Activated T-cell treated with anti-CD3 and anti-CD28 coated beads, Interleukin-2, amount 50 U/mL, for 72 hours (primary cell): ENCODE measurements at places on chromosomes 5 and 9. TPM values are rescaled to one million over a fixed set of nuclear protein-coding genes. Genes with fewer than 3 reads are reported as not detected.

DNA sequence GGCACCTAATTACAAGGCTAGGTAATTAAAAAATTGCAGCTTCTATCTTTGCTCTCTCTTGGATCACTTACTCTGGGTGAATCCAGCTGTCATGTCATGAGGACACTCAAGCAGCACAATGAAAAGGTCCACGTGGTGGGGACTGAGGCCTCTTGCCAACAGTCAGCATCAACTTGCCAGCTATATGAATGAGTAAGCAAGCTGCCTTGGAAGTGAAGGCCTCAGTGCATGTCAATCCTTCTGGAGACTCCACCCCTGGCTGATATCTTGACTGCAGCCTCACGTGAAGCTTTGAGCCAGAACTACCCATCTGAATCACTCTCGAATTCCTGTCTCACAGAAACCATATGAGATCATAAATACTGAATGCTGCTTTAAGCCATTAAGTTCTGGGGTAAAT lies 140.5 kb downstream of the SNX18 start:
- no peak overlapping the region for H3K4me3 ChIP-seq
- H3K27me3 ChIP-seq = no peaks in the 10 kb centered on the region
- no peak for DNase-seq
- peaks cover 11% of the 10 kb centered on the region for H3K4me1 ChIP-seq
- H3K27ac ChIP-seq = no peak overlapping the region

Gene LAMC3
- total RNA-seq = 0.74 TPM

Gene S1PR3
- total RNA-seq = 0.76 TPM

DNA sequence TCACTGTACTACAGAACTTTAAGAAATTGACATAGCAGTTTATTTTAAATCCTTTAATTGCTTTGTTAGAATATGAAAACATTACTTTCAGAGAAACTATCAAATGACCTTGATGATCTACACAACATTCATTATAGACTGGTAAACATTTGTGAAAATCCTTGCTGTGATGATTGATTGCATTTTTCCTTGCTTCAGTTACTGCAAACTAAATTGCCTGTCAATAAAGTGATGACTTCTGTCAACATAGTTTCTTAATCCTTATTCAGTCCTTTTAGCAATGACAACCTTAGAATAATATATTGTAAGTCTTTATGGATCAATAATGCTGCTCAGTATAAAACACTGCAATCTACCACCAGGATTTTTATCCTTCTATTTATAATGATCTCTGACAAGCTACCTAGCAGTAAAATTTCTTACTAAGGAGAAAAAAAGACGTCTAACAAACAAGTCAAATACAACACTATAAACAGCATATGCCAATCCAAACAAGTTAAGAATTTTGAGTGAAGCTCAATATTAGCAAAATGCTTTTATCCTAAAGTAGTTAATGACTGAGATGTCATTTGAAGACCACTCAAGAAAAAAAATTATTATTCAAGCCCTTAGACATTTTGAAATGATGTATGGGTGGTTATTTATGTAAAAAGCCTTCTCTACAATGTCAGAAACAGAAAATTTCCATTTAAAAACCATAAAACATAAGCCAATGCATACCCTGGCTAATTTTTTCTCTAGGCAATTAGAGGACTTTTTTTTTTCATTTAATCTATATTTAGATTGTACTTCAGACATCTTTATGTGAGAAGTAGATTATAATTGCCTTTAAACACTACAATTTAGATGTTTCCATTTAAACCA lies 105.5 kb downstream of the FBXL17 start:
- H3K36me3 ChIP-seq = peaks cover 3% of the 10 kb centered on the region
- DNase-seq = no peak
- H3K27ac ChIP-seq = no peak overlapping the region
- no peak overlapping the region for H3K4me3 ChIP-seq
- peaks cover 19% of the 10 kb centered on the region for H3K4me1 ChIP-seq
- no peaks in the 10 kb centered on the region for H3K27me3 ChIP-seq

Gene CDH9
- total RNA-seq = not detected

GRCh38 chr5:175032741-175033151 lies 308.4 kb downstream of the MSX2 start:
- H3K4me1 ChIP-seq = no peaks in the 10 kb centered on the region
- no peak overlapping the region for H3K4me3 ChIP-seq
- no peak for DNase-seq
- H3K36me3 ChIP-seq = no peaks in the 10 kb centered on the region
- no peak overlapping the region for H3K27ac ChIP-seq

- no peak overlapping the region for H3K4me3 ChIP-seq
- H3K27me3 ChIP-seq = no peaks in the 10 kb centered on the region
- H3K27ac ChIP-seq = no peak overlapping the region
- DNase-seq = no peak
These were observed 53.9 kb downstream of the FXN start for GRCh38 chr9:69089491-69089890.

DNA sequence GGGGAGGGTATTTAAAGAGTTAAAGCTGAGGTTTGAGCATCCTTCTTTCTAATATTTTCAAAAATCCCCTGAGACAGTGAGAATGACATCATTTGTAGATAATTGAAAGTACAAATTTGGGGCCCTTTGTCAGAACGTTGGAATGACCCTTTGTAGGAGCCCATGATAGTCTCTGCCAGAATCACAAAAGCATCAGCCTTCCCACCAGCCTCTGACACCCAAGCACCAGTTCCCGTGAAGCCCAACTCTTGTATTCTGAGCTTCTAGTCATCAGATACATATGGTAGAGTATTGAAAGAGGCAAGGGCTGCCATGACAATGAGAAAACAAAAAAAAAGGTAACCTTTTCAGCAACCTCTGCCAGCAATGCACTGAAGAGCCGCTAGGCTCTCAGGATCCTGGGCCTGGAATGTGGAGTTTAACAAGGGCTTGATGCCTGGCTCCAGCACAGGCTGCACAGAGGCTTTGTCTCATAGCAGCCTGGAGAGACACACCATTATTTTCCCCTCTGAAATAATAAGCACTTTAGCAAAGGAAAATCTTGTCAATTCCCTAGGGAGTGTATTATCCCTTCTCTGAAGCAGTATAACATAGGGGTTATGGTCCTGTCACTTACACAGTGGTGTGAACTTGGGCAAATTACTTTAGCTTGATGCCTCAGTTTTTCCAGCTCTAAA lies 114.4 kb downstream of the ZNF608 start:
- H3K27me3 ChIP-seq = peaks cover 33% of the 10 kb centered on the region
- DNase-seq = no peak
- H3K36me3 ChIP-seq = no peaks in the 10 kb centered on the region
- no peak overlapping the region for H3K27ac ChIP-seq
- no peaks in the 10 kb centered on the region for H3K4me1 ChIP-seq
- H3K4me3 ChIP-seq = no peak overlapping the region

Gene HBEGF
- 13.6 TPM for total RNA-seq

GRCh38 chr9:38256461-38256860 lies 136.0 kb upstream of the ALDH1B1 start:
- H3K27ac ChIP-seq = no peak overlapping the region
- no peak for DNase-seq
- H3K4me1 ChIP-seq = no peaks in the 10 kb centered on the region

DNA sequence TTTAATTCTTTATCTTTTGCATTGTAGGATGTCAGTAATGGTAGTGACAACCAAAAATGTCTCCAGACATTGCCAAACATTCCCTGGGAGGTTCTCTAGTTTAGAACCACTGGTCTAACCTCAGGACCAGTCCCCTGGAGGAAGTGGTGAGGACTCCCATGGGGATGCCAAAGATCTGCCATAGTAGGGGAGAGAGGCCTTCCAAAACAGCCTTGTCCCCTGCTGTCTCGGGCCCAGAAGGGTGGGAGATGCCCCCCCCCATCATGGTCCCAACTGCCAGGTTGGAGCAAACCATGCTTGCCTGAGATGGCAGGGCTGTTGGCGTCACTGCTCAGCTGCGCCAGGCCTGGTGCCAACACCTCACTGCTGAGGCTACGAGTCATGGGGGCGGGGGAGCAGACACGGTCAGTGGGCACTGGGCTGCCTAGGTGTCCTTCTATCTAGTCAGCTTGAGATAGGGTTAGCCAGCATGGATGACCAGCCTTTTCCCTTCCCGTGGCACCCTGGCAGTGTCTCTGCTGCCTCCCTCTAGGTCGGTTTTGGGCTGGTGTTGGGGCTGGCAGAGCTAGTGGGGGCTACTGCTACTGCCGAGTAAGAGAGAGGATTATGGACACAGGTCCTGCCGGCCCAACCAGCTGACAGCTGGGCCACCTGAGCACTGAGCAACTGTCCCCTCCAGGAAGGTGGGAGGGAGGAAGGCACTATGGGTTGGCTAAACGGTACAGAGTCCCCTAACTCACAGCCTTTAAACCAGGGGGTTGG lies 8.3 kb upstream of the CXXC5 start:
- no peak for DNase-seq
- H3K27ac ChIP-seq = no peak overlapping the region
- no peak overlapping the region for H3K4me3 ChIP-seq
- H3K36me3 ChIP-seq = peaks cover 2% of the 10 kb centered on the region
- H3K4me1 ChIP-seq = peaks cover 24% of the 10 kb centered on the region

DNA sequence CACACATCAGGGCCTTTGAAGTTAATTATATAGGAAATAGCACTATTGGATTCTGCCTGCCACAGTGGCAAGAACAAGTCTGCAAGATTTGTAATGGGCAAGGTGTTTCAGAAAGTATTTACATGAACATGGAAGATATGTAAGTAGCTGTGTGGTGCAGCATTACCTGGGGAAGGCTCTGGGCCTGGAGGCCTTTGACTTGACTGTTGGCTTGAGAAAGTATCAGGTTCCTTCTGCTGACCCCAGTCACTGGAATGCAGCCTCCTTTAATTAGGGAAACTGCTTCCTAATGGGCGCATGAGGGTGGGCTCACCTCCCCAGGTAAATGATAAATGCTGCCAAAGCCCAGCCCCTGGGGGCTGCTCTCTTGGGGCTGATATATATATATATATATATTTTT lies 102.7 kb downstream of the GALNT10 start:
- peaks cover 6% of the 10 kb centered on the region for H3K4me1 ChIP-seq
- H3K36me3 ChIP-seq = peaks cover 5% of the 10 kb centered on the region
- no peak overlapping the region for H3K27ac ChIP-seq
- no peak for DNase-seq

Gene TAF11L10
- not detected for total RNA-seq

DNA sequence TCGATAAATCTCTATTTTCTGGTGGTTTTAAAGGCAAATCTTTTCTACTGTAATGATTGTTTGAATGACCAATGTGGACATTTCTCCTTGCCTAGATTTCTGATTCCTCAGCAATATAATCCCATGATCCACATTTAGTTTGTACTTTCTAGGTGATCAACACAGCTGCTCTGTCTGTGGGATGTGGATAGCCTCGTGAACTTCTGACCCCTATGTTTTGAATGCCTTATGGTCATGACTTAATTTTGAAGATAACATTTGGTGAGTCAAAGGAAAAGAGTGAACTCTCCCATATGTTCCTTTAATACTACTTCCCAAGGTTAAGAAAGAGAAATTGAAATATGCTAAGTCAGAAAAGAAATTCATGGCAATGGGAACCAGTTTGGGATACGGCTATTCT lies 147.5 kb downstream of the CAVIN4 start:
- no peak for DNase-seq
- no peak overlapping the region for H3K4me3 ChIP-seq
- no peaks in the 10 kb centered on the region for H3K4me1 ChIP-seq
- no peaks in the 10 kb centered on the region for H3K27me3 ChIP-seq
- no peaks in the 10 kb centered on the region for H3K36me3 ChIP-seq

DNA sequence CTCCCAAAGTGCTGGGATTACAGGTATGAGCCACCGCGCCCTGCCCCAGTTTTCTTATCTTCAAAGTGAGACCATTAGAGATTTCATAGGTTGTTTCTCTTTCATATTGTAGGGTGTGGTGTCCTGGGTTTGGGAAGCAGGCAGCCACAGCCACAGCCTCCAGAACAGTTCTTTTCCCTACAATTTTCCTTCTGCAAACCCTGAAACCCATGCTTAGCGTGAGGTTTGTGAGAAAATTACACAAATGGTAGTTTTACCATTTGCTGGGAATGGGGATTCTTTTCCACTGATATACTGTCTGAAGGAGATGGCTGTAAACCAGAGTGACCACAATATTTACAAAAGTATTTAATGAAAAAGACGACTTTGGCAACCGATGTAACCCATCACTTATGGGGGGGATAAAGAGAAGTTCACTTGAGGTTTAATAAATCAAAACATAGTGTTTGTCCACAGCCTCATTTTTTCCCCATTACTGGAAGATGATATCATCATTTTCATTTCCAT lies 26.7 kb upstream of the ECM2 start:
- peaks cover 6% of the 10 kb centered on the region for H3K36me3 ChIP-seq
- H3K27ac ChIP-seq = no peak overlapping the region

- H3K4me3 ChIP-seq = peak overlapping the region; percentile 92
- DNase-seq = no peak
- H3K36me3 ChIP-seq = peaks cover 15% of the 10 kb centered on the region
These were observed 1.4 kb downstream of the MXD3 start for GRCh38 chr5:177310332-177310731.

Gene IL13
- total RNA-seq = 16.3 TPM

Gene TLE1
- 0.30 TPM for total RNA-seq

DNA sequence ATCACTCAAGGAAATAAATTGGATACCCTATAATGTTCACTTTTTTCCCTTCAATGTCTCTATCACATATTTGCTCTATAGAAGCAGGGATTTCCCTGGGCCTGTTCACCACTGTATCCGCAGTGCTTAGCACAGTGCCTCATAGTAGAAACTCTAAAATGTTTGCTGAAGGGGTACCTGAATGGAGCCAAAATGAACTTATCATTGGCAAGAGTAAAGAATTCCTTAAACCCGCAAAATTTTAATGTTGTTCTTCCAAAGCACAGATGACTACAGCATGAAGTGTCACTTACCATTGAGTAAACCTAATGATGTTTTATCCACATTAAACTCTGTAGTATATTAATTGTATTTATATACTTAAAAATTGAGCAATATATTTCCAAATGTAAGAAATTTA lies 96.1 kb downstream of the JAKMIP2 start:
- H3K27ac ChIP-seq = no peak overlapping the region
- no peaks in the 10 kb centered on the region for H3K27me3 ChIP-seq
- H3K4me3 ChIP-seq = no peak overlapping the region
- no peak for DNase-seq

- H3K27ac ChIP-seq = no peak overlapping the region
- no peaks in the 10 kb centered on the region for H3K36me3 ChIP-seq
- H3K4me1 ChIP-seq = no peaks in the 10 kb centered on the region
- DNase-seq = no peak
- H3K27me3 ChIP-seq = no peaks in the 10 kb centered on the region
- no peak overlapping the region for H3K4me3 ChIP-seq
These were observed 184.4 kb upstream of the OR13F1 start for GRCh38 chr9:104319685-104320084.

DNA sequence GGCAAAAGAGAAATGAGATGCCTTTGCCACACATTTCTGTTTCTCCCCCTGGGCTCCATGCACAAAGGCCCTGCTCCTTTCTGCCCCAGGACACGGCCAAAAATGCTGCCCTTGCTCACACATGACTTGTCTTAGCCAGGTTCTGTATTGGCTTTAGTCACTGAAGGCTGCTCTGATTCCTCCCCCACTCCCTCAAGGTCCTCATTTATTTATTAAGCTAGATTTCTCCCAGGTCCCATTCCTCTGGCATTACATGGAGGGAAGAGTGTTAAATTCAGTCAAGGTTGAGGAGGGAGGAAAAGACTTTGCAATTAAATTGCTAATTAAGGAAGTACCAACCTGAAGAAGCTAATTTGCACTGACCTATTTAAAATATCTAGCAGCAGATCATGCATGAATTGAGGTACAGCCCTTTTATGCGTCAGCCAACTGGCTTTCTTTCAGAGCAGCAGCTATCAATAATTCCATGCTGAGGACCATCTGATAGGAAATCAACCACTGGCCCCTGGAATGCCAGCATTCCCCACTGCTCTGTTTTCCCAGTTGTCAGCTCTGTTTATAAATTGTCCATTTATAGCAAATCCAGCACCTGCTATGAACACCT lies 81.2 kb upstream of the MAP3K1 start:
- H3K4me3 ChIP-seq = no peak overlapping the region
- no peak overlapping the region for H3K27ac ChIP-seq
